Esophagus mucosa (tissue), 1 donor: ENCODE measurements at places on chromosomes 1 and 21. TPM values are rescaled to one million over a fixed set of nuclear protein-coding genes. Genes with fewer than 3 reads are reported as not detected.

Gene ZYG11A
- total RNA-seq, result 0.44 TPM

Gene C1orf87
- not detected for total RNA-seq

Gene RPTN
- 0.08 TPM for total RNA-seq

Gene CTSE
- 0.12 TPM for total RNA-seq

Gene NBPF1
- total RNA-seq, result 24.7 TPM

Gene S100A16
- 1,290 TPM for total RNA-seq

- peak; percentile 28 for ATAC-seq
Measured at GRCh38 chr1:96596226-96596922, 125.2 kb upstream of the PTBP2 start.

DNA sequence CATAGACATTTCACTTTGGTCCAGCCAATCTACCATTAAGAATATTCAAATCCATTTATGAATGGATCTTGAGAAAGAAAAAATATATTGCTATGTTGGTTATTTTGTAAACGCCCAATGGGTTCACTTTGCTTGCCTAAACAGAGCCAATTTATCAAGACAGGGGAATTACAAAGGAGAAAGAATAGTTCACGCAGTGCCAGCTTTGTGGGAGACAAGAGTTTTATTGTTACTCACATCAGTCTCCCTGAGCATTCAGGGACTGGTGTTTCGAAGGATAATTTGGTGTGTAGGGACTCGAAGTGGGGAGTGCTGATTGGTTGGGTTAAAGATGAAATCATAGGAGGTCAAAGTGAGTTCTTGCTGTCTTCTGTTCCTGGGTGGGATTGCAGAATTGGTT, 135.3 kb downstream of the GABPA start:
- ATAC-seq, result no peak

DNA sequence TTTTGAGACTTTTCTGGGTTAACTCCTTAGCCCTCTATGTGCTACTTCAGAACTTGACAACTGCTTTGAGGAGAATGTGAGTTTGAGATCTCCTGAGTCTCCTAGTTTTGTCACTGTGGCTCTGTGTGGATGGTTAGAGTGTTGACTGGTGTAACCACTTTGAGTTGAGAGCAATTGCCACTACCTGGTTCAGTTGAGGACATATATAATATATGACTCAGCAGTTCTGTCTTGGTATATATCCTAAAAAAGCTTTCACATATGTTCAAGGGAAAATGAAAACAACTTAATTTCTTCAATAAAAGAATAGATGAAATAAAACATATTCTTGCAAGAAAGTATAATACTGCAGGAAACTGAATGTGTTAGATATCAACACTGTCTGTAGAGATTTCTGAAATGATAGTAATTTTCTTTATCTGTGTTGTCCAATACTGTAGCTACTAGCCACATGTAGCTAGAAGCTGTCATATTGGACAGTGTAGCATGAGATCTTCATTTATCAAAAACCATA, 96.7 kb upstream of the QSOX1 start:
- ATAC-seq, result peak; percentile 47

- ATAC-seq, result peak; percentile 55
Measured at GRCh38 chr1:245715970-245716369, 561.2 kb downstream of the KIF26B start.

- no peak for ATAC-seq
Measured at GRCh38 chr1:18642278-18643095, 11.8 kb downstream of the PAX7 start.

DNA sequence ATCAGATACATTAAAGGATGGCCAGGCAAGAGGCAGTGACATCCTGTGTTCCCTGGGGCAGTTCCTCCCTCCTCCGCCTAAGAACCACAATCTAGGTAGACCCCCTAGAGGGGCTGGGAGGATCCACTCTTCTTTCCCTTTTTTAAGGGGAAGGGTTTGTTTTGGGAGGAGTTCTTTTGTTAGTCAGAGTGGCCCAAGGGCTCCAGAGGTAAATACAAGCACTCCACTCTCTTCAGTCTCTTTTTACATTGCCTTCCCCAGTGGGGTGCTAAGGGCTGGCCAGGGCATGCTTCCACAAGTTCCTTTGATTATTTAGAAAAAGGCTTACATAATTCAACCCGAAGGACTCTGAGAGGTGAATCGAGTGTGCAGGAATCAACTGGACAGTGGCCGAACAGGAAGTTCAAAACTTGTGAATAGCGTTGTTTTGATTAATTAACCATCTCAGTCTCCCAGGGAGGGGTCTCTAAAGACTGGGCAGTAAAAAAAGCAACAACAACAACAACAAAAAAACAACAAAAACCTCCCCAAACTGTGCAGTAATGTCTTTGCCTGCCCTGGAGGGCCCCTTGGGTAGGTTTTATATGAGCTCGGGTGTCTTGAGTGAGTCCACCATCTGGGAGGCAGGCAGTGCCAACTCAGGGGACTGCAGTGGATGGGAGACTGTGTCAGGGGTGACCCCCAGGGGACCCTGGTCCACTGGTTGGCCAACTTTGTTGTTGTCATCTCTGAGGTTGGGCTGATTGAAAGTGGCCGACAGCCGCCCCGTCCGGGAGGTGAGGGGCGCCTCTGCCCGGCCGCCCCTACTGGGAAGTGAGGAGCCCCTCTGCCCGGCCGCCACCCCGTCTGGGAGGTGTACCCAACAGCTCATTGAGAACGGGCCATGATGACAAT, 33.2 kb upstream of the ENO1 start:
- peak; percentile 66 for ATAC-seq

DNA sequence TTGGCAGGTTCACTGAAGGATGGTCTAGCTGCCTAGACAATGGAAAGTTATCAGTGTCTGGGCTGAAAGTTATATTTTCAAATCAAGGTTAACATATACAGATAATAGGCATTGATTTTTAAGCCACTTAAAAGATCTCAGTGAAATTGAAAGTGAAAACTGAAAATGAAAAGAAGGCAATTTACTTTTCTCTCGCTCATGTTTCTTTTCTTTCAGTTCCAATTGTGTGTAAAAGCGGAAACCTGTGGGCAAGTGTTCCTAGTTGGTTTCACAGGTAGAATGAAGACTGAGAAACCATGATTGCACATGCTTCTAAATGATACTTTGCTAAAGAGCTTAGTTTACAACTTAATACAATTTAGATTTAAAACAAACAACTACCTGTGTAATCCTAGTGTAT, 383.7 kb downstream of the ZP4 start:
- ATAC-seq, result no peak

- no peak for ATAC-seq
Measured at GRCh38 chr1:24454673-24455072, 39.1 kb downstream of the NIPAL3 start.

GRCh38 chr1:202462342-202463076, 114.0 kb downstream of the PPP1R12B start:
- ATAC-seq, result no peak

GRCh38 chr1:78427506-78427905, 63.3 kb upstream of the PTGFR start:
- no peak for ATAC-seq

GRCh38 chr21:36661511-36662309, 37.2 kb upstream of the SIM2 start:
- no peak for ATAC-seq

- no peak for ATAC-seq
Measured at GRCh38 chr1:192547501-192547900, 28.1 kb upstream of the RGS1 start.

DNA sequence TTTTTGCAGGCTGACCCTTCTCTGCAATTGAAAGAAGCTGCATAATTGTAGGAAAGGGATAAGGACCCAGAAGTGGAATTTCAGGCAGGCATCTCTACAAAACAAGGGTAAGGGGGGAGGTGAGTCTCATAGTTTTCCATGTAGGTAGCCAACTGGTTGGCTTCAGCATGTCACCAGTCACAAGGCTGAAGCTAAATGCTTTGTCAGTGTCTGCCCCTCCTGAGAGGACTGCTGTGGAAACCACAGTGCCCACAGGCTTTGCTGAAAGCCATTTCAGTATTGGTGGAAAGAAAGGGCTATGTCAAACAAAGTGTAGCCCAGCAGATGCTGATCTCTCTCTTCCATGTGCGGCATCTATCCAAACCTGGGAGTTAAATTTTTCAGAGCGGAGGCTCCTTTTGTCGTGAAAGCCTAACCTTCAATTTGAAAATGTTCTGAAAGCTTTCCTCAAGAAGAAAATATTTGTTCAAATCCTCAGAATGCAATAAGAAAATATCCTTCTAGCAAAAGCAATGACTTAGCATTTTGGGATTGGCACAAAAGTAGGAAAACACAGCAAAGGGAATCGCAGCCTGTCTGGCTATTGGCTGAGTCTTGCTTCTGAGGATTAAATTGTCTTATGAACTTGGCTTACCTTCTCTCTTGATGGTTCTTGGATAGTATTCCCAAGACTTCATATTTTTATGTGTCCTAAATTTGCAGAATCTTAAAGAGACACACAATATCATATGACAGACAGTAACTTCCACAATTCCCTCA, 591.7 kb downstream of the PLPP3 start:
- ATAC-seq, result no peak

DNA sequence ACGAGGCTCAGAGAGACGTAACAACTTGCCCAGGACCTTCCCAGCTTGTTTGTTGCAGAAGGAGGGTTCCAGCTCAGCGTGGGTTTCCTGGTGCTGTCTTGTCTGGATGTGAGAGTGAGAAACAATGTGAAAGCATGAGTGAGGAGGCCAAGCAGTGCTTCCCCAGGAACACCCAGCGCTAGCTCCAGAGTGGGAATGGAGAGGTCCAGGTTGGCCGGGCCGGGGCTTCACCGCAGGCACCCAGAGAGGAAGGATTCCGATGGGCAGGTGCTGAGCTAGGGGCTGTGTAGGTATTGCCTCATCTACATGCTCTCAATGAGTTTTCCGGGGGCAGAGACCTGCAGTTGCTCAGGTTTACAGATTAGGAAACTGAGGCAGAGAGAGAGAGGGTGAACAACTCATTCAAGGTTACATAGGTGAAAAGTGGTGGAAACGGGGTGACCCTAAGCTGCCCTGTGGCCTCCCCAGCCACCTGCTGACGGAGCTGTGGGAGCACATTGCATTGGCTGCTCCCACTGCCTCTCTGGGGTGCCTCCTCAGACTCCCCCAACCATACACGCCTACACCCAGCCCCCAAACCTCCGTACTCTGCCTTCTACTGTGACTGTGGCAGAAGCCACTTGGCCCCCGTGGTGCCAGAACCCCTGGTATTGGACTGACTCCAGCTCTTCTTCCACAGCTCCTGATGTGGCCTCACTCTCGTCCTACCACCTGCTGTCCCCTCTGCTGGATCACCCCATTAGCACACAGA, 51.2 kb downstream of the B3GALT5 start:
- no peak for ATAC-seq

- no peak for ATAC-seq
Measured at GRCh38 chr1:48233666-48234485, 11.4 kb downstream of the SLC5A9 start.

DNA sequence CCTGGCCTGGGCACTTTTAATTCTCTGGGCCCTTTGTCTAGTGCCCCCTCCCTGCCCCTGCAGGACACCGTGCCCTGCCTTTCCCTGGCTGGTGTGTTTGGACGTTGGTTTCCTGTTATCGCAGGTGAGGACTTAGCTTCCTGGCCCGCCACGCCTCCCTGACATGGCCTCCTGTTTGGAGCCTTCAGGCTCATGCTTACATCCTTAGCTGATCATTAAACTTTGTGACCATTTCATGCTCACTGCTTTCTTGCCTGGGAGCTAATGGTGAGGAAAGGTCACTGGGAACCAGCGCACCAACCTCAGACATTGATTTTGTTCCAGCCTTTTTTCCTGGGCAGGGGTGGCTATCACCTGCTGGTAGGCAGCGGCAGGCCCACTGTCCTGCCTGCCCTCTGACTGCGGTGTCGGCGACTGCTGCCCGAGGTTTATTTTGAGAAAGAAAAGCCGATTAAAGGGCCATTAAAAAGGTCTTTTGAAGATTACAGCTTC, 3.7 kb downstream of the PFKL start:
- ATAC-seq, result no peak

DNA sequence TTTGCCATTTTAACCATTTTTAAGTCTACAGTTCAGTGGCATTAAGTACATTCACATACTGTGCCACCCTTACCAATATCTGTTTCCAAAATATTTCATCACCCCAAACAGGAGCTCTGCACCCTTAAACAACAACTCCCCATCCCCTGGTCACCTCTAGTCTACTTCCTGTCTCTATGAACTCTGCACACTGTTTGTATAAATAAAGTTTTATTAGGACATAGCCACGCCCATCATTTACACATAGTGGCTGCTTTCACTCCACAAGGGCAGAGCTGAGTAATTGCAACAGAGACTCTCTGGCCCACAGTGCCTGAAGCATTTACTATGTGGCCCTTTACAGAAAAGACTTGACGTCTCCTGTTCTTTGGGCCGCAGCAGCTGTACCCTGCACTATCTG, 30.1 kb downstream of the KCNAB2 start:
- ATAC-seq, result no peak
